ENCODE measurements at places on chromosomes 1 and 21.
A peak's percentile ranks its signal among the peaks of the same experiment; 100 is the strongest.

GRCh38 chr1:54257346-54257620, 57.3 kb downstream of the MRPL37 start:
- DNase-seq, result no peak

DNA sequence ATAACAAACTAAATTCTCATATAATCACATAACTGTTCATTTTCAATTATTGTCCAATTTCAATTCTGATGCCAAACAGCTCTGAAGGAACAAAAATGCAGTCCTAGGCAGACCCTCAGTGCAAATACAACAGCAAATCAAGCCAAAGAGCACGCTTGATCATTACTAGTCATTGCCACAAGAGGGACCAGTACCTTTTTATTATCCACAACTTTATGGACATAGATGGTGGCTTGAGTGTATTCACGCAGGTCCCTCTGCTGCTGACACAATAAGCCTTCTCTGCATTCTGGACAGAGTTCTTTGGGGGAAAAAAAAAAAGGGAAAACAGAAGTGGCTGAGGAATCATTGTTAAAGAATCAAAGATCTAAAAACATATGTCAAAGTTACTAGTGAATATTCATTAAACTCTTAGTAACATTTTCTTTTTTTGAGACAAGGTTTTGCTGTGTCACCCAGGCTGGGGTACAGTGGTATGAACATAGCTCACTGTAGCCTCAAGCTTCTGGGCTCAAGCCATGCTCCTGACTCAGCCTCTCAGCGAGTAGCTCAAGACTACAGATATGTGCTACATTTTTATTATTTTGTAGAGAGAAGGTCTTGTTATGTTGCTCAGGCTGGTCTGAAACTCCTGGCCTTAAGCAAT, 34.3 kb upstream of the RAP1GAP start:
- no peak for DNase-seq

GRCh38 chr1:31789259-31790065, 25.3 kb upstream of the ADGRB2 start:
- peak; percentile 95 for DNase-seq

DNA sequence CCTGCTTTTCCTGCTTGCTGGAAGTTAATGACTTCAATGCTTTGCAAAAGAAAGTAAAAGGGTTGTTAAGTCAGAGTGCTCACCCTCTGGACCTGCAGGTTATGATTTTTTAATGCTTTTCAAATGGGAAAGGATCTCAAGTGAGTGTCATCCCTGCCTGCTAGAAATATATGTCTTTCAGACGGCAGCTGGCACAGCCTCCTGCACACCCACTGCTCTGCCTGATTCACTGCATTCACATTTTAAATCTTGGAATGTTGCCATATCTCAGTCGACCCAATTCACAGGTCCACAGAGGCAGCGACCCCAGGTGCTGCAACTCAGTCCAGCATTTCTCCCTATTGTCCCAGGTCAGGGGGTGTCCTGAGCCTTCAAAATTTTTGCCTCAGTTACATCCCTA, 10.7 kb downstream of the DUSP23 start:
- no peak for DNase-seq

DNA sequence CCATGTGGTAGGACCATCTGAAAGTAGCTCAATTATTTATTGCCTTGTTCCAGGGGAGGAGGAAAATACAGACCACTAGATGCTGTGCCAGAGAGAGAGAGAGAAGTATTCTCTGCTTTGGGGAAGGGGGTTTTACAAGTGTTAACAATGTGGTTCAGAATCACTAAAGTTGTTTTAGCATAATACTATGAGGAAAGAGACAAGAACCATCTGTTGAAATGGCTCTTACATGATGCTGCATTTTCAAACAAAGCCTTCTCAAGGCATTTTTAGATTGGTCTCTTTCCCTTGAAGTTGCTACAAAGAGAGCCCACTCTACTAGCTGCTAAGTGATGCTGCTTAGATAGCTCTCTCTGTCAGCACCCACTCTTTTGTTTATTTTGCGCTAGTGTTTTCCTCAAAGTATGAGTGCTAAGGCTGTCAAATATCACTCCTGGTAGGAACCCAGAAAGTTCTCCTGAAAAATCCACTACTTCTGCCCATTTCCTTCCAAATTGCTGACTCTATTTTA, 255.1 kb downstream of the NFIA start:
- no peak for DNase-seq

GRCh38 chr1:199515261-199515660, 512.2 kb upstream of the NR5A2 start:
- no peak for DNase-seq

DNA sequence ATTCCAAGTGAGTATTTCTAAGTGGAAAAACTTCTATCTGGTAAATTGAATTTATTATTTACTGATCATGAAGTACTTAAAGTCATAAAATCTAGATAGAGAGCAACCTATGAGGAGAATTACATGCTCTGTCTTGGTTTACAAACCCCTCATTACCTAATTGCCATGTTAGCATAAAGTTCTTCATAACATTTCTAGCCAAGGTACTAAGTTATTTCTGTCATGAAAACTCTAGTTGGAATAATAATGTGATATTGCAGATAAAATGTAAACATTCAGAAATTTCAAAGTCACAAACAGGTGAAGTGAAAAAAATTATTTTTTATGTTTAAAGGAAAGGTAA, 228.6 kb downstream of the TTLL7 start:
- DNase-seq, result no peak

- no peak for DNase-seq
These were observed 8.0 kb upstream of the LEPR start for GRCh38 chr1:65412256-65412983.

- no peak for DNase-seq
These were observed 390.2 kb downstream of the USH2A start for GRCh38 chr1:216032961-216033614.

GRCh38 chr1:92902406-92902744, 58.9 kb downstream of the DIPK1A start:
- DNase-seq, result no peak

- no peak for DNase-seq
These were observed 65.4 kb downstream of the TOMM20 start for GRCh38 chr1:235063068-235063765.
